ENCODE measurements at places on chromosomes 1 and 21. TPM values are rescaled to one million over a fixed set of nuclear protein-coding genes. Genes with fewer than 3 reads are reported as not detected.

ARHGEF16 gene
- total RNA-seq: 10.5 TPM

PRR9 gene
- not detected for total RNA-seq

FCER1G gene
- total RNA-seq: not detected

RBM8A gene
- total RNA-seq: 248 TPM

FOXD2 gene
- total RNA-seq: 0.08 TPM

GPX7 gene
- 6.1 TPM for total RNA-seq
